ENCODE measurements at places on chromosomes 11 and 22. TPM values are rescaled to one million over a fixed set of nuclear protein-coding genes. Genes with fewer than 3 reads are reported as not detected.

OR8G5 gene
- not detected for total RNA-seq

ANO5 gene
- total RNA-seq, result not detected

SCARF2 gene
- total RNA-seq, result 6.9 TPM

ALDH3B2 gene
- total RNA-seq, result not detected

TPP1 gene
- total RNA-seq, result 100 TPM

RASSF10 gene
- total RNA-seq, result not detected

PKDREJ gene
- not detected for total RNA-seq

SHANK2 gene
- not detected for total RNA-seq

SPTBN2 gene
- total RNA-seq, result 0.52 TPM

PCF11 gene
- total RNA-seq, result 161 TPM

PSMA1 gene
- total RNA-seq, result 190 TPM

CDPF1 gene
- total RNA-seq, result 5.5 TPM

B4GALNT4 gene
- 0.99 TPM for total RNA-seq

A4GALT gene
- not detected for total RNA-seq

SAA4 gene
- not detected for total RNA-seq

PANX3 gene
- not detected for total RNA-seq

FGF4 gene
- total RNA-seq, result not detected

CACNA1I gene
- total RNA-seq, result 10.6 TPM

APOBEC3C gene
- 59.0 TPM for total RNA-seq

ST14 gene
- total RNA-seq, result not detected

TNNI2 gene
- total RNA-seq, result not detected

SYTL2 gene
- total RNA-seq, result 40.0 TPM

ADAMTS8 gene
- total RNA-seq, result not detected

CARD10 gene
- total RNA-seq, result not detected

CHRNA10 gene
- 1.4 TPM for total RNA-seq

WNT11 gene
- total RNA-seq, result not detected

GAB4 gene
- not detected for total RNA-seq

PTPN5 gene
- not detected for total RNA-seq

RTN4RL2 gene
- not detected for total RNA-seq

C11orf21 gene
- 41.8 TPM for total RNA-seq

ABCG4 gene
- total RNA-seq, result not detected

Measured in CD4-positive, CD25-positive, alpha-beta regulatory T cell (primary cell).